ENCODE measurements at places on chromosomes 7 and 10.

DNA sequence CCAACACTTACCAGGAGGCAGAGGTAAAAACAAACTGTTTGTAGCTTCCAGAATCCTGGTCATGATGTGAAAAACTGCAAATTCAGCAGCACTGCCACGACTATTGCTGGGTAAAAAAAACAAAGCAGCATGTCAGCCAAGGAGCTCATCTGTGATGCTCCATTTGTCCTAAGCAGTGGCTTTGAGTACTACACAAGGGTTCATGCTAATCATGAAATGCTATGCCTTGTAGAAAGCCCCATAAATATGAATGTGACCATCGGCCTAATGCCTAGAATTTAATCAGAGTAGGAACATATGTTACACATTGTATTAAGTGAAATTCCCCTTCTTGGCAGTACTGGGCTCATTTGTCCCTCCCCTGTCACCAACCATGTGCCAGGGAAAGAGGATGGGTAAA, 95.4 kb downstream of the GSAP start:
- DNase-seq = no peak

GRCh38 chr7:26375726-26376174, 84.1 kb downstream of the SNX10 start:
- no peak for DNase-seq

DNA sequence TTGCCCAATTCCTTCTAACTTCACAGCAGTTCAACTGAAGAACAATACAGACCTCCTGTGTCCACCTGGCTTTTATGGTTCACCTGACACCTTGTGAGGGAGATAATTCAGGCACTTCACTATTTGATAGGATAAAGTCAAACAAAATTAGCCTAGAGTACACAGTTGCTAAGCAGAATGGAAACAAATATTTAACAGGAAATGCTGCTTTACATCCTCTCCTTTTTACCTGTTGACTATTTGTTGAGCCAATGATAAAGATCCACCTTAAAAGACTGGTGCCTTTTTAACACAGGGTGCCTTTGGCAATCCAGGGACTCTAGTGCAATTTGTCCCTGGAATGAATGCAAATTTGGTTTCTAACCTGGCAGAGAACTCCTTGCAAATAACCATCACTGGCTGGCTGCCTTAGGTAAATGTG, 39.8 kb downstream of the ITPRID1 start:
- DNase-seq = no peak

DNA sequence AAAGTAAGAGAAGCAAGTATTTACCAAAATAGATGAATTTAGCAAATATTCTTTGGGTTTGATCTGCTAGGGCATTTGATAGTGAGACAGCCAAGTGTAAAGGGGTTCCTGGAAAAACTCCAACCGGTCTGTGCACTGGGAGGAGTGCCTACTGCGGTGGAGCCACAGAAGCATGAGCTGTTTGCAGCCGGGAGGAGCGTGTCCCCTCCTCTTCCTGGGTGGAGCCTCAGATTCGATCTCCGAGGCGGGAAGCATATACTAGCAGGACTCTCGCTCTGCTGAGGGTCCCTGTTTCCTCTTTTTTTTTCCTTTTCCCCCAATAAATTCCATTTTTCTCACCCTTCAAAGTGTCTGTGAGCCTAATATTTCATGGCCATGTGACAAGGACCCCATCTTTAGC, 45.1 kb upstream of the MET start:
- no peak for DNase-seq

DNA sequence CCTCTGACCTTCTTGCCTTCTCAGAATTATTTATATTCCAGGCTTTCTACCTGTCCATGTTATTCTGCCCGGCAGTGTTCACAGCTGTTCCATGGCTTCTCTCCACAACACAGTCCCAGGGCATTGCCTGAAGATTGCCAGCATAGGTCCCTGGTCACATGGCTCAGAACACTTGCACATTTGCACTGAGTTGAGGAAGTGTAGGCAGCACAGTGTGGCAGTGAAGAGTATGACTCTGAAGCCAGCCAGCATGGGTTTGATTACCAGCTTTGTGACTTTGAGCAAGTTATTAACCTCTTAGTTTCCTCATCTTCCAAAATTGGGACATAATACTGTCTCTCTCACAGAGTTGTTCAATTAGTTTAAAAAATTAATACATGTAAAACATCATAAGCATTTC, 73.2 kb upstream of the NEUROD6 start:
- no peak for DNase-seq

GRCh38 chr10:88121361-88121760, 257.9 kb downstream of the PTEN start:
- no peak for DNase-seq

GRCh38 chr7:66576646-66577045, 52.0 kb upstream of the KCTD7 start:
- no peak for DNase-seq

GRCh38 chr10:24104895-24105294, 104.0 kb upstream of the KIAA1217 start:
- DNase-seq = no peak

DNA sequence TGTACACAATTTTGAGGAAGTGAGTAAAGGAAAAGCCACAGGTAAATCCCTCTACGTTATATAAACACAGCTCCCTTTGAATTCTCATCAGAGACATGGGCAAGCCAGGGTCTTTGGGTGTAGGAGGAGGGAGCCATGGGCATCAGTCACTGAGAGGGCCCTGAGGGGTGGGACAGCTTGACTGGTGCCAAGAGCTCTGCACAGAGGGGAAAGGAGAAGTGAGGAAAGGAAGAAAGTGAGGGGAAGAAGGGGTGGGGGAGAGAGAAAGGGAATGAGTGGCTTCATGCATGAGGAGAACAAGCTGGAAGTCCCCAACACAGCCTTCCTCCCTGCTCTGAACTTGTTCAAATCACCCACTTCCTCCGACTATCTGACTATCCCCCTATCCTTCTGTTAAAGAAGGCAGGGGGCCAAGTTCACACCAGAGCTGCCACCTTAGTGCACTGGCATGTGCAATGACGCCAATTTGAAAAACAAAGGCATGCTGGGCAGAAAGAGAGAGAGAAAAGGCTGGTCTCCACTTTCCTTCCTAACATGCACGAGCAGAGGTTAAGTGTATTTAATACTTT, 16.4 kb upstream of the RNF148 start:
- no peak for DNase-seq
